Memory B cell (primary cell): ENCODE measurements at places on chromosomes 13 and 19.

GRCh38 chr19:51386882-51387520 is 773 bp downstream of the LIM2 start:
- no peak overlapping the region for H3K4me3 ChIP-seq
- DNase-seq = no peak
- no peak overlapping the region for H3K27ac ChIP-seq
- peaks cover 3% of the 10 kb centered on the region for H3K4me1 ChIP-seq
- peaks cover 2% of the 10 kb centered on the region for H3K27me3 ChIP-seq

DNA sequence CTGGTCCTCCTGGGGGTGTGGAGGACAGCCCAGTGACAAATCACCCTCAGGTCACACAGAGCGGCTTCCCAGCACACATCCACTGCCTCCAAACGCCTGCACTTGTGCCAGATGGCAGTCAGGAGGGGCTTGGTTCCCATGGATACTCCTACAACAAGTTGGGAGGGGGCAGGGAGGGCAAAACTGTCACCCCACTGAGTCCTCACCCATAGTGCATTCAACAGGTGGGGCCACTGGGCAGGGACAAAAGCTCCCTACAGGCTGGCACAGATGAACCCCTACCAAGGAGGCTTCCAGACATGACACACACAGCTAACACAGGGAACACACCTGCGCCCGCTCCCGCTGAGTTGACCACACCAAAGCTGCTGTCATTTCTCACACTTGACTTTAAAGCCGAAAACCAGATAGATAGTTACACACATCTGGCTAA is 120.5 kb downstream of the STK24 start:
- no peak overlapping the region for H3K4me3 ChIP-seq
- no peaks in the 10 kb centered on the region for H3K4me1 ChIP-seq
- H3K36me3 ChIP-seq = peaks cover 38% of the 10 kb centered on the region
- no peak overlapping the region for H3K27ac ChIP-seq

GRCh38 chr13:33931397-33932311 is 113.7 kb downstream of the RFC3 start:
- DNase-seq = no peak
- H3K4me3 ChIP-seq = no peak overlapping the region
- H3K4me1 ChIP-seq = no peaks in the 10 kb centered on the region
- H3K36me3 ChIP-seq = no peaks in the 10 kb centered on the region
- no peak overlapping the region for H3K27ac ChIP-seq

- no peaks in the 10 kb centered on the region for H3K36me3 ChIP-seq
- H3K4me1 ChIP-seq = peaks cover 15% of the 10 kb centered on the region
- peak within 1 kb of the TSS; percentile 75 for H3K4me3 ChIP-seq
Measured at GRCh38 chr19:48752496-48753365, at the start of gene FUT1. FUT1 (minus strand) TSS chr19:48752641; CDS start chr19:48751281, 1,360 bp downstream.

- DNase-seq = peak; percentile 55
- peaks cover 12% of the 10 kb centered on the region for H3K36me3 ChIP-seq
- peaks cover 48% of the 10 kb centered on the region for H3K27me3 ChIP-seq
- H3K4me3 ChIP-seq = peak overlapping the region; percentile 77
- H3K4me1 ChIP-seq = peaks cover 9% of the 10 kb centered on the region
Measured at GRCh38 chr19:8592231-8593009, 15.2 kb upstream of the MYO1F start.

DNA sequence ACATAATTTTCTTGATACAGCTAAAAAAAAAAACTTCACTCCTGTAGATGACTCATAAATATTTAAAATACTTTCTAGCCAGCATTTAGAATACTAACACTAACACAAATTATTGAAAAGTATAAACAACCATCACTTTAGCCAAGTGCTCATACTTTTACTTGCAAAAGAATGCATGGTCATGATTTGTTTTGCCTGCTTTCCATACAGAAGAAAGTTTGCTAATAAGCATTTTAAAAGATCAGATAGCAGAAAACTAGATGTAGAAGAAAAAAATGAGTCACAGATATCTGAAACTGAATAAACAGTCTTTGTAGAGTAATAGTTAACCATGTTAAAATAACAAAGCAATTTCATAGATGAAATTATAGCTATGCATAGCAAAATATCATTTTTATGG is 2280.4 kb upstream of the PCDH20 start:
- no peaks in the 10 kb centered on the region for H3K36me3 ChIP-seq
- no peak for DNase-seq
- H3K27ac ChIP-seq = no peak overlapping the region
- no peaks in the 10 kb centered on the region for H3K27me3 ChIP-seq

- no peaks in the 10 kb centered on the region for H3K4me1 ChIP-seq
- no peak overlapping the region for H3K4me3 ChIP-seq
- H3K27me3 ChIP-seq = peaks cover 6% of the 10 kb centered on the region
Measured at GRCh38 chr13:112001571-112001970, 65.4 kb upstream of the SOX1 start.

DNA sequence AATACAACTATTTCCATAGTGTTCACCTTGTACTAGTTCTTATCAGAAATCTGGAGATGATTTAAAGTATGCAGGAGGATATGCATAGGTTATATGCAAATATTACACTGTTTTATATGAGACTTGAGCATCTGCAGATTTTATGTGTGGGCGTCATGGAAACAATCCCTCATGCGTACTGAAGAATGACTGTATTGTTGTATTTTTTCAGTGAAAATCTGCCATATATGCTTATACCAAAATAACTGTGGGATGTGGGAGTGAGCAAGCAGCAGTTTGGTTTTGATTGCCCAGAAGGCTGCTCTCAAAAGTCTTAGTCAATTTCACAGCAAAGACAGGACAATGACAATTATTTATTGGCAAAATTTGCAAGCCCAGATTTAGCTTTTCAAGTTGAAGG is 238.8 kb upstream of the PCDH20 start:
- no peaks in the 10 kb centered on the region for H3K36me3 ChIP-seq
- no peaks in the 10 kb centered on the region for H3K27me3 ChIP-seq
- no peak for DNase-seq
- no peak overlapping the region for H3K27ac ChIP-seq
- H3K4me3 ChIP-seq = no peak overlapping the region

DNA sequence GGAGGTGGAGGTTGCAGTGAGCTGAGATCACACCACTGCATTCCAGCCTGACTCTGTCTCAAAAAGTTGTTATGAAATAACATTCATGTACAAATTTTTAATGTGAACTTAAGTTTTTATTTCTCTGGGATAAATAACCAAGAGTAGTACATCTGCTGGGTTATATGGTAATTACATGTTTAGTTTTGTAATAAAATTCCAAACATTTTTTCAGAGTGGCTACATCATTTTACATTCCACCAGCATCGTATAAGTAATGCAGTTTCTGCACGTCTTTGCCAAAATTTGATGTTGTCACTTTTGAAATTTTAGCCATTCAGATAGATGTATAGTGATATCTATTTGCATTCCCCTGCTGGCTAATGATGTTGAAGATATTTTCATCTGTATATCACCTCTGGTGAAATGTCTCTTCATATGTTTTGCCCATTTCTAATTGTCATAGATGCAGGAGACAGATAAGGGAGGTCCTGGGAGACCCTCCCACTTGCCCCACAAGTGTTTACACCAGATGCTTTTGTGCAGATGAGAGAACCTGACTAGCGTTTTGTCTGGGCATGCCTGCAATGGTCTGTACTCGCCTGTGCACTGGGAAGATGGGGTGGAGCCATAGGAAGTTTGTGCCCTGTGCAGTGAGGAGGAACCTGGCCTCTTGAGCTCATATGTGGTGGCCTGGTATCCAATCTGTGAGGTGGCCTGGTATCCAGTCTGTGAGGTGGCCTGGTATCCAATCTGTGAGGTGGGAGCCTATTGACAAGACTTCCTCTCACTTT is 12.7 kb upstream of the KBTBD6 start:
- H3K4me1 ChIP-seq = no peaks in the 10 kb centered on the region
- peaks cover 28% of the 10 kb centered on the region for H3K36me3 ChIP-seq
- H3K27ac ChIP-seq = no peak overlapping the region
- H3K4me3 ChIP-seq = no peak overlapping the region
- DNase-seq = no peak
- H3K27me3 ChIP-seq = no peaks in the 10 kb centered on the region

DNA sequence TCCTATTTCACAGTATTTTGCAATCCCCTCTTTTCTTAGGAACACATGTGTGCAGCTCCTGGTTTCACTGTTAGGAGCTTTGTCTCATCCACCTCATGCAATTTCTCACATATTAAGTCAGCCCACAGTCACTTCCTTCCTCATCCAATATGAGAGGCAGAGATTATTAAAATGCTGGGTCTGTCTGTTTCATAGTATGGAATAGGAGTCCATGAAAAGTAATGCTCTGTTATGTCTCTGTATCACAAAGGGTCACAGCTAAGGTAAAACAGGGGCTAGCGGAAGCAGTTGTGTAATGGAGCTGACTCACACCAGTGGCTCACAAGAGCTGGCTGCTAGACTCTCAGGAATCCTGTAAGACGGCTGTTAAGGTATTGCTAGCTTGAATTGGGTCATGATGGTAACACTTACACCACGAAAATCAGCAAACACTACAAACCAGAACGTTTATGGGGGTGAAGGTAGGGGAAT is 216.5 kb downstream of the EFNB2 start:
- no peaks in the 10 kb centered on the region for H3K4me1 ChIP-seq
- H3K27me3 ChIP-seq = peaks cover 1% of the 10 kb centered on the region

DNA sequence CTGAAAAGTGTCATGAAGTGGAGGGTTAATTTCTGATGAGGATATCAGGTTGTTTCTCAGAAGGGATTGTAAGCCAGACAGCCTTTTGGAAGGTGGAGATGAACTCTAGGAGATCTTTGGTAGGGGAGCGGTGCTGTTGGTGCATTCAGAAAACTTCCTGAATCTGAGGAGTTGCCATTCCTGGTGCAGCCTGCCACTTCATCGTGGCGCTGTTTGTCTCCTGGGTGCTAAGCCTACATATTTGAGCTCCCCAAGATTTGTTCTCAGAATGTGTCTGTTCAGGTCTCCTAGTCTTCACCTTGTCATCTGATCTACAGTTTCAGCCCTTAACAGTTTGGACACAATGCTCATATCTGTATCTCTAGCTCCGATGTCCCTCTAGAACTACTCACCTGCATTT is 285.6 kb downstream of the MTUS2 start:
- no peak for DNase-seq
- no peak overlapping the region for H3K4me3 ChIP-seq
- H3K4me1 ChIP-seq = no peaks in the 10 kb centered on the region
- peaks cover 10% of the 10 kb centered on the region for H3K27me3 ChIP-seq
- no peak overlapping the region for H3K27ac ChIP-seq
- no peaks in the 10 kb centered on the region for H3K36me3 ChIP-seq

GRCh38 chr13:36428086-36428485 is 4.2 kb upstream of the CCNA1 start:
- DNase-seq = no peak
- H3K27ac ChIP-seq = no peak overlapping the region
- H3K27me3 ChIP-seq = peaks cover 11% of the 10 kb centered on the region
- H3K4me1 ChIP-seq = no peaks in the 10 kb centered on the region

GRCh38 chr13:33438918-33439317 is 153.4 kb upstream of the STARD13 start:
- no peak overlapping the region for H3K4me3 ChIP-seq
- DNase-seq = no peak
- peaks cover 2% of the 10 kb centered on the region for H3K36me3 ChIP-seq
- no peak overlapping the region for H3K27ac ChIP-seq

DNA sequence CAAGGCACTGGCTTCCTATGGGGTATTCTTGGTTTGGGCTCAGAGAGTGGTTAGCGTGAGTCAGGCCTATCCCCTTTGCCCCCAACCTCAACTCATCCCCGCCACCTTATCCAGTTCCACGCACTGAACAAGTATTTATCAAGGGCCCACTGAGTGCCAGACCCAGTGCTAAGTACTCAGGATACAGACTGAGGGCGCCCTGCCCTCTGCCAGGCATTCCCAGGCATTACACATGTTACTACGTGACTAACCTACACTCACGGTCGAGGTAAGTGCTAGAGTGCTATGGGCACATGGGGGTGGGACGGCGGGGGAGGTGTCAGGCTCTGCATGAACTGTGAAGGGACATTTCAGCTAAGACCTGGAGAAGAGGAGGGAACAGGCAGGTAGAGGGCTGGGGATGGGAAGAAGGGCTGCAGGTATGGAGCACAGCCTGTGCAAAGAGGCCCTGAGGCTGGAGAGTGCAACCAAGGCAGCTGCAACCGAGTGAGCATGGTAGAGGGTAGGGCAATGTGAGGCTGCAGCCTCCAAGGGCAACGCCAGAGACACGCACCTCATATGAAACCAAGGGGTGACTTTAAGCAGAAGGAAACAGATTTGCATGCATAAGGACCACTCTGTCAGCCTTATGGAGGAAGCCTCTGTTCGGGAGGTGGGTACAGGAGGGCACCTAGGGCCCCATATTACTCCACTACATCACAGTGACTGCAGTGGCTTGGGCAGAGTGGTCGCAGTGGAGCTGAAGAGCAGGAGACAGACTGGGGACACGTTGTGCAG is 22.5 kb downstream of the DHRS12 start:
- H3K27me3 ChIP-seq = no peaks in the 10 kb centered on the region
- H3K36me3 ChIP-seq = peaks cover 9% of the 10 kb centered on the region
- H3K27ac ChIP-seq = peak overlapping the region; percentile 21
- no peak for DNase-seq
- H3K4me3 ChIP-seq = peak overlapping the region; percentile 15
- H3K4me1 ChIP-seq = peaks cover 15% of the 10 kb centered on the region

DNA sequence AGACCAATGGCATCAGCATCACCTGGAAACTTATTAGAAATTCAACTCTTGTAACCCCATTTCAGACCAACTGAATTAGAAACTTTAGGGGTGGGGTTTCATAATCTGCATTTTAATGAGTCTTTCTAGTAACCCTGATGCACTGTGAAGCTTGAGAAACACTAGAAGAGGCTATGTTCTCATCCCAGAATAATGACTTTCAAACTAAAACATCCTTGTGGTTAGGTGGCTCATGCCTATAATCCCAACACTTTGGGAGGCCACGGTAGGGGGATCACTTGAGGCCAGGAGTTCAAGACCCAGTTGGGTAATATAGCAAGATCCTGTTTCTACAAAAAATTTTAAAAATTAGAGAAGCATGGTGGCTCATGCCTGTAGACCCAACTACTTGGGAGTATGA is 402.4 kb downstream of the DLEU7 start:
- H3K27ac ChIP-seq = no peak overlapping the region
- H3K4me1 ChIP-seq = peaks cover 3% of the 10 kb centered on the region
- H3K36me3 ChIP-seq = no peaks in the 10 kb centered on the region
- H3K27me3 ChIP-seq = no peaks in the 10 kb centered on the region
- H3K4me3 ChIP-seq = no peak overlapping the region
- no peak for DNase-seq

- H3K36me3 ChIP-seq = peaks cover 7% of the 10 kb centered on the region
- H3K27ac ChIP-seq = no peak overlapping the region
Measured at GRCh38 chr19:3649888-3650287, 23.3 kb upstream of the CACTIN start.

- DNase-seq = no peak
- no peak overlapping the region for H3K27ac ChIP-seq
- peaks cover 9% of the 10 kb centered on the region for H3K27me3 ChIP-seq
- no peak overlapping the region for H3K4me3 ChIP-seq
- no peaks in the 10 kb centered on the region for H3K36me3 ChIP-seq
Measured at GRCh38 chr13:97136418-97136817, 85.7 kb upstream of the MBNL2 start.

DNA sequence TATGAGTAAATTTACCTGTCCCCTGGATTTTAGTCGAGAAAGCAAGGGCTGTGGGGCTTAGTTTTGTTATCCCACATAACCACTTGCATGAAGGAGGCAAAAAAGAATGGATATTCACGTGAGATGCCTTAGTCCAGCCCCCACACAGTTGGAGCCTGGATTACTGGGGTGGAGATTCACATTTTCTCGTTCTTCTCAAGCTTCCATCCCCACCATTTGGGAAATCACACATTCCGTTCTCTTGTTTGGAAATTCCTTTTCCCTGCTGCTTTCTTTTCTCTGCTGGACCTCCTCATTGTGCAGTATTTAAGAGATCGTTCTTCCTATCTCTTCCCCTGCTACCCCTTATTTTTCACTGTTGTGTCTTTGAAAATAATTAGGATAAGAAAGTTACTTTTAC is 45.1 kb upstream of the FARP1 start:
- peaks cover 2% of the 10 kb centered on the region for H3K27me3 ChIP-seq
- H3K27ac ChIP-seq = no peak overlapping the region
- no peak overlapping the region for H3K4me3 ChIP-seq
